ENCODE measurements at places on chromosomes 16 and 17.
A peak's percentile ranks its signal among the peaks of the same experiment; 100 is the strongest.

DNA sequence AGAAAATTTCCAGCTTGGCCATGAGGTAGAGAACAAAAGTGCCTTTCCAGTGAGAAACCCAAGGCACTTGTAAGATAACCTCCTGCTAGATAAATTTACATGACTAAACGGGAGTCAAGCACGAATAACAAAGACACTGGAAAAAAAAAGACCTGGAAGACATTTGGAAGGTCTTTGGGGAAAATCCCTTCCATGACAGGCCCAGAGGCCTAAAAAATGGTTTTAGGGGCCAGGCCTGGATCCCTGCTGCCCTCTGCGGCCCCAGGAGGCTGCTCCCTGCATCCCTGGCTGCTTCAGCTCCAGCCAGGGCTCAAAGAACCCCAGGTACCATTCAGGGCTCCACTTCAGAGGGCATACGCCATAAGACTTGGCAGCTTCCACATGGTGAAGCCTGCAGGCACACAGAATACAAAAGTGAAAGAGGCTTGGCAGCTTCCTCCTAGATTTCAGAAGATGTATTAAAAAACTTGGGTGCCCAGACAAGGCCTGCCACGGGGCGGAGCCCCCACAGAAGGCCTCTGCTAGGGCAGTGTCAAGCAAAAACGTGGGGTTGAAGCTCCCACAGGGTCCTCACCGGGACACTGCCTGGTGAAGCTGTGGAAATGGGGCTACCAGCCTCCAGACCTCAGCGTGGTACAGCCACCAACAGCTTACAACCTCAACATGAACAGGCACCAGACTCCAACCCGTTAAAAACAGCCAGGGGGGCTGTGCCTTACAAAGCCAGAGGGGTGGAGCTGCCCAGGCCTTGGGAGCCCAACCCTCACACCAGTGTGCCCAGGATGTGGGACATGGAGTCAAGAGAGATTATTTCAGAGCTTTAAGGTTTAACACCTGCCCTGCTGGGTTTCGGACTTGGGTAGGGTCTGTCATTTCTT lies 77.1 kb downstream of the SDK2 start:
- DNase-seq: peak; percentile 42

- no peak for DNase-seq
These were observed 16.9 kb downstream of the ADAD2 start for GRCh38 chr16:84207879-84208278.

GRCh38 chr16:70760221-70760620 lies 40.7 kb downstream of the VAC14 start:
- DNase-seq: no peak

- DNase-seq: no peak
These were observed 23.3 kb upstream of the ENGASE start for GRCh38 chr17:79051306-79051705.

- no peak for DNase-seq
These were observed 58.9 kb downstream of the CYTH1 start for GRCh38 chr17:78723001-78723796.

- no peak for DNase-seq
These were observed 477.4 kb upstream of the CCL2 start for GRCh38 chr17:33777674-33778073.

- peak; percentile 79 for DNase-seq
These were observed 7.0 kb downstream of the CORO6 start for GRCh38 chr17:29615492-29616299.

- no peak for DNase-seq
These were observed 83.5 kb upstream of the DNAJA2 start for GRCh38 chr16:47056688-47057629.

- no peak for DNase-seq
These were observed 3.9 kb downstream of the TSPOAP1 start for GRCh38 chr17:58324409-58325288.

GRCh38 chr16:27284865-27285675 lies 16.5 kb upstream of the NSMCE1 start:
- no peak for DNase-seq

- no peak for DNase-seq
These were observed 135.7 kb upstream of the ZFHX3 start for GRCh38 chr16:73183611-73184092.

- DNase-seq: no peak
These were observed 125.0 kb upstream of the RPL38 start for GRCh38 chr17:74078363-74078941.

DNA sequence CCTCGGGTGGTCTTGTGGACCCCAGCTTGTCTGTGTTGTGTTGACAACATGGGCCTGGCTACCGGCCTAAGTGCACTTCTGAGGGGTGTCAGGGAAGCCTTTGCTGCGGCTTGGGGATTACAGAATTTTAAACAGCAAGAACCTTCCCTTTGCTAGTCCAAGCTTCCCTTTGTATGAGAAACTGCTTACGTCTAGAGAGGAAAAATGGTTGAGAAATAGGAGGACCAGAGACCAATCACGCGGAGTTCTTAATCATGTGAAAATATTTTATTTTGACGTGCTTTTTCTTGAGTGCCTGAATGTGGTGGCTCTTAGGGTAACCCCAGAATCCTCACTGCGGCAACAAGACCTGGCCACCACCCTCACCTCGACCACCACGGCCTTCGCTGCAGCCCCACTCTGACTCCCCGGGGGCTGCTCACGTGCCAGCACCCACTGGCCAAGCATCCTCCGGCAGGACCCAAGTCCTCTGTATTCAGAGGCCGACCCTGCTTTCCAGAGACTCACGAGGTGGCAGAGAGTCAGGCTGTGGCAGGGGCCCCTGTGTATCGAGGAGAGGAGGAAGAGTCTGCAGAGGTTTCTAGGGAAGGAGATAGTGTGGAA lies 81.2 kb downstream of the ZNF778 start:
- no peak for DNase-seq

GRCh38 chr17:82964851-82965341 lies 114.5 kb upstream of the METRNL start:
- DNase-seq: no peak

DNA sequence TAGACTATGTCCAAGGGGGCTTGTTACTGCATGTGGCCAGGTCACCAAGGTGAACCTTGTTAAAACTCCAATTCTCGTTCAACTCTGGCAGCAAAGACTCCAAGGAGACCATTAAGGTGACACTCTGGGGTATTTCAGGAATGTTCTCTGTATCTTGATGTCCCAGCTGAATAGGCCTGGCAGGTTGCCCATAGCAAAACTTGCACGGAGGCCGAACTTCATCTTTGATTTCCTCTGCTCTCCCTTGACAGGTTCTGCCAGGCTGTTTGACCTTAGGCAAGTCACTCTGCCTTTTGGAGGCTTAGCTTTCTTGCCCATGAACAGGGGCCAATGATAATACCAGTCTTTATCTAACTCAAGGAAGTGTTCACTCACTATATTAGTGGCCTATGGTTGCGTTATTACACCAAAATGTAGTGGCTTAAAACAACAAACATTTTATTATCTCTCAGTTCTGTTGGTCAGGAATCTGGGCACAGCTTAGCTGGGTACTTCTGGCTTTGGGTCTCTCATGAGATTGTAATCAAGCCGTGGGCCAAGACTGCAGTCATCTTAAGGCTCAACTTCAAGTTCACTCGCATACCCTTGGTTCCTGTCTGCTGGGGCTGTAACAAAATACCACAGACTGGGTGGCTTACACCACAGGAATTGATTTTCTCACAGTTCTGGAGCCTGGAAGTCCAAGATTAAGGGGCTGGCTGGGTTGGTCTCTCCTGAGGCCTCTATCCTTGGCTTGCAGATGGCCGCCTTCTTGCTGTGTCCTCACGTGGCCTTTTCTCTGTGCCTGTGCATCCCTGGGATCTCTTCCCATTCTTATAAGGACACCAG lies 168.5 kb downstream of the UTP18 start:
- DNase-seq: no peak

GRCh38 chr16:5506021-5506420 lies 408.4 kb upstream of the EEF2KMT start:
- DNase-seq: no peak

DNA sequence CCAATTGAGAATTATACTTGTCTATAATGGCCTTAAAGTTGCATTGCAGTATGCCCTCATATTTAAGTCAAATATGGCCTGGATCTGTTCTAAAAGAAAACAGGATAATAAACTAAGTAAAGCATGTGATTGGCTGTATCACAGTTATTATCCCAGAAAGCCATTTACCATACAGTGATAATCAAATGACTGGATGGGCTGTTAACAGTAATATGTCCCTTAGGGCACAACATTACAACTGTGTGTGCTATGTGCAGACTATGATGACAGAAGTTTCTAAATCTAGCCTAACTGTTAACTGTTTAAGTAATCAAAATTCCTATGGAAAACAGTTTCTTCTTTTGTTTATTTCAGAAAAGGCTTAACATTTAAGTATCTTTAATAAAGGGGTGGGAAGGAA lies 145.7 kb downstream of the STXBP4 start:
- DNase-seq: no peak

DNA sequence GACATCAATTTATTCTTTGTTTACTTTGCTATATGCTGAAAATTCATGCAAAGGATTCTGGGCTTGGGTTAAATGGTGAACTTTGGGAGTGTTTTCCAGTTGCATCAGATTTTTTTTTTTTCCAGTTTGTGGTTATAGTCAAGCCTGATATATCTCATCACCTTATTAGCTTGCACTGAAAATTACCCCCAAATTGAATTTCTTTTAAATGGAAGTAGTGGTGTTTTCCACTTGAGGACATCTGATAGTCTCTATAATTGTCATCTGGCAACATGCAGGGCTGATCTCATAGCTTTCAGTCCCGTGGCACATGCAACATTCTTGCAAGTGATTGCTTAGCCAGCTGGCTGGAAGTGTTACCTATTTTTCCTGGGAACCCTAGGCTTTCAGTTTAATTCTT lies 4.7 kb upstream of the KRTAP3-1 start:
- DNase-seq: no peak

GRCh38 chr17:31339906-31340661 lies 18.7 kb upstream of the EVI2A start:
- no peak for DNase-seq

GRCh38 chr17:73343168-73343634 lies 31.4 kb upstream of the CDC42EP4 start:
- no peak for DNase-seq

DNA sequence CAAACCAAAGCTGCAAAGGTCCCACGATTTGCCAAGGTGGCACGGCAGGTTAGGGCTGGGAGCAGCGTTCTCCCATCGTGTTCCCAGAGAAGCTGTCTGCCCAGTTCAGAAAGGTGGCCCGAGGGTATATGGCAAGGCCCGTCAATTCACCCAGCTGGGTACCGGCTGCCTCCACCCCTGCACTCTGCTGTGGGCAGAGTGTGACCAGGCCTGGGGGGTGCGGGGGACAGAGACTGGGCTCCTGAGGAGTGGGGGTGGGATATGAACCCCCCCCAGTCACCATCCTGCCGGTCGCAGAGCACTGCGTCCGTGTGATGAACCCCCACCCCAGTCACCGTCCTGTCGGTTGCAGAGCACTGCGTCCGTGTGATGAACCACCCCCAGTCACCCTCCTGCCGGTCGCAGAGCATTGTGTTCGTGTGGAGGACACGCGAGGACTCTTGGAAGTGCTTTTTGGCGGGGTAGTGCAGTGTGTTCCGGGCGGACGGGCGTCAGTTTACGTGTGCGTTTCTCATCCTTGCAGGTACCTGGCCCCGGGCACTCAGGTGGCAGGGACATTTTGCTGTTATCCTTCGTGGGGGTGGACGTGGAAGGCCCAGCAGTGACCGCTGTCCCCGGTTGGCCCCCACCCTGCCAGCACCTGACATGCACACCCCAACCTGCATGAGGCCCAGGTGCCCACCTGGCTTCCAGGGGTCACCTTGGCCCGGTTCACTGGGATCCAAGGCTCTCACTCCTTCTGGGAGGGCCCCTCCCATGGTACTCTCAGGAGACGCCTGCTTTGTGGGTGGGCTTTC lies 2.7 kb upstream of the FASN start:
- no peak for DNase-seq

GRCh38 chr16:57648581-57649442 lies 19.3 kb upstream of the ADGRG3 start:
- peak; percentile 80 for DNase-seq

- DNase-seq: no peak
These were observed 11.3 kb upstream of the ZNF423 start for GRCh38 chr16:49867234-49867633.

DNA sequence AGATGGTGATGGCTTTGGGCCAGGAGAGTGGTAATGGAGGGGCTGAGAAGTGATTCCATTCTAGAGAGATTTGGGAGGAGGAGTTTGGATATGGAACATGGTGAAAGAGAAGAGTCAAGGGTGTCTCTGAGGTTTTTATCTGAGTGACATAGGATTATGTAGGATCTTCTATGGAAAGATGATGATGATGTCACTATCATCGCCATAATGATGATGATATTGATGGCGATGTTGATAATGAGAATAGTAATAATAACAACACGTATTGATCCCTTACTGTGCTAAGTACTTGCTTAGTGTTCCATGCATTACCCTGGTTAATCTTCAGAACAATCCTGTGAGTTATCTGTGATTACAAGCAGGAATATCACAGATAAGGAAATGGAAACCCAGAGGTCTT lies 16.6 kb downstream of the PDILT start:
- DNase-seq: no peak

- DNase-seq: no peak
These were observed 15.1 kb downstream of the TIMM22 start for GRCh38 chr17:1011760-1012735.

DNA sequence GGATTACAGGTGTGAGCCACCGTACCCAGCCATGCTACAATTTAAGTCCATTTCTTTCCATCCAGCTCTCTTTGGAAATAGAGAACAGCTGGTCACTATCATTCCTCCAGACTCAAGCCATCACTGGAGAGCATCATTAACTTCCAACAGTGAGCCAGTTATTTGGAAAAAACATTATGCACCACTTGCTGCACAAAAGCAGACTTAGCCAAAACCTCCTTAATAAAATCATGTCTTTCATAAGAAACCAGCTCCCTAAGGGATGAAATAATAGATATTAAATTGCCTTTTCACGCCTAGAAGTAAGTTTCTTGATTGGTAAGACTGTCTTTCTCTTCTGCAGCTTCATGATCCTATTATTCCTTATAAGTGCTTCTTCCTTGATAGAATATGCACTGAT lies 17.9 kb downstream of the SLC39A11 start:
- no peak for DNase-seq

DNA sequence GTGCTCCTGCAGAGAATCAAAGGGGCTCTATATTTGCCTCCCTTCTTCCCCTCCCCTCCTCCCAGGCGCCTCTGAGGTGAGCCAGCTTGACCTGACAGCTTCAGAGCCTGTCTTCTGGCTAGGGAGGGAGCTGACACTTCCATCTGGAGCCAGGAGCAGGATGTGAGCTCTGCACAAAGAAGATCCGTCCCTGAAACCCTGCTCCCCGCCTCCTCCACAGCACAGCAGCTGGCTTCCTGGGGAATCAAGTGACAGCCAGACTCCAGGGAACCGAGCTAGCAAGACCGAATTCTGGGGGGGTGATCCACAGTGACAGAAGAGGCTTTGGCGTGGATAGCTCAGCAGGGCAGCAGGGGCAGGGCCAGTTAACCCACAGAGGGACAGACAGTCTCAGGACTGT lies 37.2 kb downstream of the CCDC182 start:
- DNase-seq: no peak

DNA sequence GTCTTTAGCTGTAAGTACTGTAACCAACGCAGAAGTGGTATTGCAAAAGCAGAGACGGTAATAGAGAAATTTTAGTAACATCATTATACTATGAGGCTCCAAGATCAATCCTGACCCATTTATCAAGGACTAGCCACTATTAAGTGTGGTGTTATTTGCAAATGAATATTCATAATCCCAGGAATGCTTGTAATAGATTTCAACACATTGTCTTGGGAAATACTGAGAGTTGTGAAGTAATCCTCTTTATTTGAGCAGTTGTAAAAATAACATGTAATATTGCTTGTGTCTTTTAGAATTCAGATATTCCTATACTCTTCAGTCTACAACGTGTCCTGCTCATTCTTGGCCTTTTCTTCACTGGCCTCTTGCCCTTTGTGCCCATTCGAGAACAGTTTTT lies 46.4 kb downstream of the GDPD1 start:
- DNase-seq: no peak

GRCh38 chr16:51129105-51129504 lies 22.0 kb downstream of the SALL1 start:
- no peak for DNase-seq
